ENCODE measurements at places on chromosomes 1 and 21. TPM values are rescaled to one million over a fixed set of nuclear protein-coding genes. Genes with fewer than 3 reads are reported as not detected.

Gene DDR2
- 54.4 TPM for total RNA-seq

Gene UBE4B
- total RNA-seq = 58.7 TPM

DNA sequence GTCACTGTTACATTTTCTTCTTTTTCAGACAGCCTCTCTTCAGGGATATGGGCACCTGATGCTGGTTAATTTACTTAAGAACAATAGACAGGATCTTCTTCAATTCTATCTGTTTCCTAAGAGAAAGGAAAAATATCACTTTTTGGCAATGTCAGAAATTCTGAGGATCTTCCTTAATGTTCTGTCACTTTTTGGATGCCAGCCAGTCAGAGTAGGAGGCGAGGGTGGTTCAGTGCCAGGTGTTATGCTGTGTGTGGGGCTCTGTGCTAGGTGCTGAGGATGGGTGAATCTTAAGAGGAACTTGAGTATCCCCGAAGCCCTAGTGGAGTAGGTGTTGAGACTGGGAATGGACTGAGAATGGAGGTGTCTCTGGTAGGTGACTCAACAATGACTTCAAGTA lies 133.5 kb downstream of the UCK2 start:
- no peak for DNase-seq

- no peak for DNase-seq
These were observed 212.1 kb downstream of the PBX1 start for GRCh38 chr1:164771041-164771618.

DNA sequence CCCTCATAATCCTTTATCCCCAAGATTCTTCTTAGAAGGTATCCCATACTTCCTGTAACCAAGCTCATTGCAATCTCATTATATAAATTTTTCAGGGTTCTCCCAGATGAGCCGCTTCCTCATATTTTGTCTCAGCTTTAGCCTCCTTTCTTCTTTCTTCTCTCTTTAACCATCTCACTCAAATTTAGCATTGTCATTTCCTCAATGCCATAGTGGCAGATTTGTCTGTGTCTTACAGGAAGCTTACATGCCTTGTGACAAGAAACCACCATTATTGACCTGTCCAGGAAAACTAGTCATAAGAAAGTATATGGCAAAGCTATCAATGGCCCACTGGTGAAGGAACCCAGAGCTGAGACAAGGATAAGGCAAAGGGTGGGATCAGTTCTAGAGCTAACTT lies 6.0 kb upstream of the FCRL2 start:
- DNase-seq = no peak

DNA sequence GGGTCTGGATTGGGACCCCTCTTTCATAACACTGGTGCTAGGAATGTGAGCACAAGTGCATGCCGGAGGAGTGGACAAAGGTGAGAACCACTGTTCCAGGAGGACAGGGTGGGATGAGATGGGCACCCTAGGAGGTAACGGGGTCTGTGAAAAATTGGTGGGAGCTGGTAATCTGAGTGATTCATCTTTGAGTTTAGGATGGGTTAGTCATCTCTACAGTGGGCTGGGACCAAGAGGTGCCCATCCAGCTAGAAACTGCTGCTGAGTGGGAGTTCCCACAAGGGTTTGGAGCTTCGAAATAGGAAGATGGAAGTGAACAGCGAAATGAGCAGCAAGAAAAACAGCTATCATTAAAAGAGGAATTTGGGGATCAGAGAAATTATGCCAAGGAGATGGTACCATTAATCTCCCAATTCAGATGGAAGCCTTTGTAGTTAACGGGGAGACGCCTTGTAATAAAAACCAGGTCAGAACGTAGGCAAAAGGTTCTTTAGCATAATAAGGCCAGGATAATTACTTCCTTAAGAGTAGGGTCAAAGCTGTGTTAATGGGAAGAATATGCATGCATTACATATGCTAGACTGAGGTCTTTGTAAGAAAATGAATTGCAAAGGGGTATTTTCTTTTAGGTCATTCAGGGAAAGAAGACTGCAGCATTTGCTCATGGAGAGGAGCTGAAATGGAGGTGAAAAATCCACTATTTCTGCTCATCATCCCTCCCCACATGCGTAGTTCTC lies 55.5 kb downstream of the OLFML3 start:
- DNase-seq = no peak

Gene KRTAP19-3
- not detected for total RNA-seq

GRCh38 chr1:242452573-242452972 lies 71.9 kb downstream of the PLD5 start:
- no peak for DNase-seq

DNA sequence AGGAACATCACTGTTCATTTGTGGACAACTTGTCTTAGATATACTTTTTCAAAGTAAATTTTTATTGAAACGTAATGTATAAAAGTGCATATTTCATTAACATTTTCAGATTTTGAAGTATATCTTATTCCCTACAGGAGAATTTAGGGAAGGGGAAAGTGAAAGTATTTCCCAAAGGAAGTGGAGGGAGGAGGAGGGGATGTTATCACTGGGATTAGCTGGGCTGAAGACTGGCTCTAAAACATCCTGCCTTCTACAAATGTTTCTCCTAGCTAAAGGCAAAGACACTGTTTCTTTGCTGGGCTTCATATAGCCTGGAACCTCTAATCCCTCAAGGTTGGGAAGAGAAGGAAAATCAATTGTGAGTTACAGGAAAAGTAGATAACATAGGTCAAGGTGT lies 7.1 kb upstream of the ZNF697 start:
- no peak for DNase-seq

DNA sequence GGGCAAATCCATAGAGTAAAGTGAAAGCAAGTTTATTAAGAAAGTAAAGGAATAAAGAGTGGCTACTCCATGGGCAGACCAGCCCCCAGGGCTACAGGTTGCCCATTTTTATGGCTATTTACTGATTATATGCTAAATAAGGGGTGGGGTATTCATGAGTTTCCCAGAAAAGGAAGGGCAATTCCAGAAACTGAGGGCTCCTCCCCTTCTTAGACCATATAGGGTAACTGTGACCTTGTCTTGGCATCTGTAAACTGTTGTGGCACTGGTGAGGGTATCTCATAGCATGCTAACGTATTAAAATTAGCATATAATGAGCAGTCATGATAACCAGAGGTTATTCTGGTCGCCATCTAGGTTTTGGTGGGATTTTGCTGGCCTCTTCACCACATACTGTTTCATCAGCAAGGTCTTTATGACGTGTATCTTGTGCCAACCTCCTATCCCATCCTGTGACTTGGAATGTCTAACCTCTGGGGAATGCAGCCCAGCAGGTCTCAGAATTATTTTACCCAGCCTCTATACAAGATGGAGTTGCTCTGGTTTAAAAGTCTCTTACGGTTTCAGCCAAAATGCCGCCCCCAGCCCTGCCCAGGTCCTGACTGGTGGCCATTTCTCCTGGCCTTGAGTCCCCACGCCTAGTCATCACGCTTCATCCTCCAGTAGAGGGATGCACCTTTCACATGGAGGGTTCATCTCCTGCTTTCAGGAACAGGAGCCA lies 982 bp upstream of the TRIM17 start:
- DNase-seq = no peak

- DNase-seq = no peak
These were observed 182.3 kb upstream of the TMEM51 start for GRCh38 chr1:14971221-14971620.

Gene HPCA
- total RNA-seq = 2.0 TPM

GRCh38 chr21:36431252-36431651 lies 46.1 kb downstream of the CHAF1B start:
- no peak for DNase-seq

DNA sequence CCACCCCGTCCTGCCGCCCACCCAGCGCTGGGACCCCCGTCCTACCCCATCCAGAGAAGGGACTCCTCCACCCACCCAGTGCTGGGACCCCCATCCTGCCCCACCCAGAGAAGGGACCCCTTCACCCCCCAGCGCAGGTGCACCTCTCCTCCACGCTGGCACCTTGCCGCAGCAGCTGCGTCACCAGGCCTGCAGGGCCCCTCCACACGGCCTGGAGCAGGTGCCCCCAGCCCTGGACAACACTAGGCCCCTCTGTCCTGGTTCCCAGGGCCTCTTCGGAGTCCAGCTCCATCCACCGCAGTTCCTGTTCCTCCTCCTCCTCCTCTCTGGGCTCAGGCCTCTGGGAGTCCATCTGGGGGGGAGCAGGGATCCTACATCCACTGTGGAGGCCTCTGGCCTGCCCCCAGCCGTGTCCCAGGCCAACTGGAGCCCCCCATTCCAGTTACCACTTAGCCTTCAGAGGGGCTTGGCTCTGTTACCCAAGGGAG lies 378 bp downstream of the ANKRD65 start:
- DNase-seq = no peak

Gene RAB3GAP2
- 42.1 TPM for total RNA-seq

Gene LACTBL1
- total RNA-seq = not detected

Gene PTBP2
- total RNA-seq = 40.6 TPM

Gene GPR161
- 32.6 TPM for total RNA-seq

Gene ADCY10
- total RNA-seq = 0.39 TPM

Gene HCRTR1
- not detected for total RNA-seq

GRCh38 chr1:233109096-233109495 lies 158.7 kb downstream of the NTPCR start:
- DNase-seq = no peak

DNA sequence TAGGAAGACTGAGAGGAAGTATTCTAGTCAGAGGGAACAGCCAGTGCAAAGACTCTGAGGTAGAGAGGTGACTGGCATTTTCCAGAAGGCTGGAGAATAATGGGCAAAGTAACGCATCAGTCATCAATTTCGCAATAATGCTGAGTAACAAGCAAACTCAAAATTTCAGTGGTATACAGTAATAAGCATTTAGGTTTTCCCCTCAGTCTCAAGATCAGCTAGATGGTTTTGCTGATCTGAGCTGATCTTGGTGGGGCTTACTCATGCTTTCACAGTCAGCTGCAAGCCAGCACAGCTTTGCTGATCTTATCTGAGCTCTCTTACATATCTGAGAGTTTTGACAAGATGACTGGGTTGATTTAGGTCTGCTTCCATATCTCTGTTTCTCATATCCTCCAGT lies 108.7 kb downstream of the TSEN15 start:
- no peak for DNase-seq

- no peak for DNase-seq
These were observed 160.9 kb downstream of the PBX1 start for GRCh38 chr1:164719676-164720439.

GRCh38 chr1:7576946-7577657 lies 194.0 kb upstream of the VAMP3 start:
- no peak for DNase-seq

DNA sequence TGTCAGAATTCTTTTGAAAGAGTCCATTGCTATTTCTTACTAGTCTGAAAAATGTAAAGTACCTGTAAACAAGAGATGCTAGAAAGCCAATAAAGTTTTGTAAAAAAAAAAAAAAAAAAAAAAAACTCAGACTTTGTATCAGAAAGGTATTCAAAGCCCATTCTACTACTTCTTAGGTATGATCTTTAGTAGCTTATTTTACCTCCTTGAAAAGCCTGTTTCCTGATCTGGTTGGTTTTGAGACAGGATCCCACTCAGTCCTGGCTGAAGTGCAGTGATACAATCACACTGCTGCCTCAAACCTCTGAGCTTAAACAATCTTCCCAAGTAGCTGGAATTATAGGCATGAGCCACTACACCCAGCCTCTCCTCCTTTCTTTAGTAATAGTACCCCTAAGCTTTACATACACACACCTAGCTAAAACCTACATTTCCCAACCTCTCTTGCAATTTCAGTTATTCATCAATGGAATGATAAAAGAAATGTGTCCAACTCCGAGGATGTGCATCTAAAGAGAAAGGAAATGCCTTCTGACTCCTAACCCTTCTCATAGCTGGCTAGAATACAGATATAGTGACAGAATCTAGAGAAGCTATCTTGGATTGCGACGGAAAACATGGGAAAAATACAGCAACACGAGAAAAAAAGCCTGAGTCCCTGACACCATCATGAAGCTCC lies 30.6 kb downstream of the EPS15 start:
- DNase-seq = no peak

DNA sequence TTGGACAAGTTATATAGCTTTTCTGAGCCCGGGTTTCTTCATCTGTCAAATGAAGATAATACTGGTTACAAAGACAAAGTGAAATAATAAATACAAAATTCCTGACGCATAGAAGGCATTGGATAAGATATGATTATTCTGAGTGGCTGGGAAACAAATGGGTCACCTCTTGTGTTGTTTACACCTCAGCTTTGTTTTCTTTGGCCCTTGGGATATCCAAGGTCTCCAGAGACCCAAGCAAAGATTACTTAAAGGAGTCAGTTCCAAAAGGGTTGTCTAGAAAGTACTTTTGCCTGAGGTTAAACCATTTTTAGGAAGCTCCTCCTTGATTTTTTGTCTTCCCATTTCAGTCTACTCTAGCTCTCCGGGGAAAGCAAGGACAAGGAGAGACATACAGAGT lies 9.7 kb downstream of the KHDRBS1 start:
- DNase-seq = no peak

Gene CFAP107
- total RNA-seq = 2.7 TPM

DNA sequence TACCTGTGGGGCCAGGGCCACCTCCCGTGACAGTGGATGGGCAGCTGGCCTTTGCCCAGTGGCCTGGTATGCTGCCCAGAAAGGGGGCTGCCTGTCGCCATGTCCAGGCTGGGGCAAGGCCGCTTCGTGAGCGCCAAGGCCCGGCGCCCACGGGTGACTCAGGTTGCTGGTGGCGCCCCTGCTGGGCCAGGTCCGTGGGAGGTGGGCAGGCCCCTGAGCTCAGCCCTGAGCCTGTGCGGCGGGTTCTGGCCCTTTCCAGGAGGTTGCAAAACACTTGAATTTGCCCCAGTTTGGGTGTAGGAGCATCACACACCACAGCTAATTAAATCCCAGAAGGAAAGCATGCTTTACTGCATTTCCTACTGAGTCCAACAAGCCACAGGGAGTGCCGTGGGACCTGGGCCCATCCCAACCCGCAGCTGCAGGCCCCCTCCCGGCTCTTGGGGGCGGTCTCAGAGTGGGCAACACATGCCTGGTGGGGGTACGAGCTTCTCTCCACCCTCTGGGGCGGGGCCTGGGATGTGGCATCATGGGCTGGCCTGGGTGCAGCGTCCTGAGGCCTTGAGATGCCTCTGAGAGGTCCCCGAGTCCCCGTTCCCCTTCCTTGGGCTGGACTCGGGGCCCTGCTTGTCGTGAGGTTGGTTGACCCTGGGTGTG lies 159.8 kb downstream of the PEX14 start:
- no peak for DNase-seq

All from type B pancreatic cell (in vitro differentiated cells).